ENCODE measurements at places on chromosomes 12 and 14.

GRCh38 chr14:32564596-32564995 is 235.5 kb downstream of the AKAP6 start:
- DNase-seq, result no peak

DNA sequence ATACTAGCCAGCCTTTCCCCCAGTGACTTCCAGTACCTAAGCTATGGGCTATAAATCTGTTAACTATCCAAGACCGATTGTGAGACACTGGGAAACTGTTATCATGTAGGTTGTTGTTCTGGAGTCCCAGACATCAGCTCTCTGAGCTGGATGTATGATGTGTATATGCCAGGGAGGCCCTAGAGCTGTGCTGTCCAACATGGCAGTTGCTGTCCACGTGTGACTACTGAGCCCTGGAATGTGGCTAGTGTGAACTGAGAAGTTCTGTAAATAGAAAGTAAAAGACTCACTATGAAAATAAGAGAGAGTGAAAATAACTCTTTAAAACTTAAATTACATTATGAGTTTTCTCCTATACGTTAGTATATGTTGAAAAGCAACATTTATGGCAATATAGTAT is 755.8 kb upstream of the FBXO33 start:
- no peak for DNase-seq

DNA sequence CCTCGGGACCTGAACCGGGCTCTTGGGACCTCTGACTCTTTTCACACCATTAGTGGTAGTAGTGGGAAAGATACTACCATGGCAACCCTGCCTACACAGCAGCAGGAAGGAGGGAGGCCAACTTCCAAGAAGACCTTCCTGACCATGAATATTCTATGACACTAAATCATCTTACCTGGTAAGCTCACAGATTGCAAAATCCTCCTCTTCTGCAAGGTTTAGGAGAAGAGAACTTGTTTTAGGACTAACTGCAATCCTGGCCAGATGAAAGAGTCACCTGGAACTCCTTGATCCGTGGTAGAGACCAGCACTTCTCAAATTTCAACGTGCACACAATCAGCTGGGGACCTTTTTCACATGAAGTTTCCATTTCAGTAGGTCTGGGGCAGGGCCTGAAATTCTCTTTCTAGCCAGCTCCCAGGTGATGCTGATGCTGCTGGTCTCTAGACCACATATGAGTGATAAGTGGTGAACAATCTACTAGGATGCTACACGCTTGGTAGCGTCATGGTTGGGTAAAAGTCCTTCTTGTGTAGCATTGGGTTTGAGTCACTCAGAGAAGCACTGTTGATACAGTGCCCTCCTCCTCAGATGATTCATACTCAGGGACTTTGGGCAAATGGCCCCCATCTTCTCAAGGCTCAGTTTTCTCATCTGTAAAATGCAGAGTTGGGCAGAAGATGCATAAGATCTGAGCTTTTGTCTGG is 35.6 kb upstream of the FICD start:
- DNase-seq, result no peak

- no peak for DNase-seq
Measured at GRCh38 chr14:101175731-101176534, 272.4 kb upstream of the RTL1 start.

- DNase-seq, result no peak
Measured at GRCh38 chr14:99816217-99816616, 23.0 kb downstream of the EML1 start.

DNA sequence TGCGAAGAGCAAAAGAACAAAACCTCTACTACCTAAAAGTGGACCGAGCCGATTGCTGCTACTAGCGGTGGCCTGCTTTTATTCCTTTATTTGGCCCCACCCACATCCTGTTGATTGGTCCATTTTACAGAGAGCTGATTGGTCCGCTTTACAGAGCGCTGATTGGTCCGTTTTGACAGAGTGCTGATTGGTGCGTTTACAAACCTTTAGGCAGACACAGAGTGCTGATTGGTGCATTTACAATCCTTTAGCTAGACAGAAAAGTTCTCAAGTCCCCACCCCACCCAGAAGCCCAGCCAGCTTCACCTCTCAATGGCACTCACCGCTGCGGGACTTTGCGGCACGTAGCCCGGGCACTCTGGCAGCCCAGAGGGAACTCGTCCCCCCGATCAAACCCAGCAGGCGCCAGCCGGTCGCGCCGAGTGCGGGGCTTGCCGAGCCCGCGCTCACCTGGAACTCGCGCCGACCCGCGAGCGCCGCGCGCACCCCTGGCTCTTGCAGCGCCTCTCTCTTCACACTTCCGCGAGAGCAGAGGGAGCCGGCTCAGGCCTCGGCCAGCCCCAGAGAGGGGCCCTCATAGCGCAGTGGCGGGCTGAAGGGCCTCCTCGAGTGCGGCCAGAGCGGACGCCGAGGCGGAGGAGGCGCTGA is 8.7 kb upstream of the FGD4 start:
- DNase-seq, result no peak

DNA sequence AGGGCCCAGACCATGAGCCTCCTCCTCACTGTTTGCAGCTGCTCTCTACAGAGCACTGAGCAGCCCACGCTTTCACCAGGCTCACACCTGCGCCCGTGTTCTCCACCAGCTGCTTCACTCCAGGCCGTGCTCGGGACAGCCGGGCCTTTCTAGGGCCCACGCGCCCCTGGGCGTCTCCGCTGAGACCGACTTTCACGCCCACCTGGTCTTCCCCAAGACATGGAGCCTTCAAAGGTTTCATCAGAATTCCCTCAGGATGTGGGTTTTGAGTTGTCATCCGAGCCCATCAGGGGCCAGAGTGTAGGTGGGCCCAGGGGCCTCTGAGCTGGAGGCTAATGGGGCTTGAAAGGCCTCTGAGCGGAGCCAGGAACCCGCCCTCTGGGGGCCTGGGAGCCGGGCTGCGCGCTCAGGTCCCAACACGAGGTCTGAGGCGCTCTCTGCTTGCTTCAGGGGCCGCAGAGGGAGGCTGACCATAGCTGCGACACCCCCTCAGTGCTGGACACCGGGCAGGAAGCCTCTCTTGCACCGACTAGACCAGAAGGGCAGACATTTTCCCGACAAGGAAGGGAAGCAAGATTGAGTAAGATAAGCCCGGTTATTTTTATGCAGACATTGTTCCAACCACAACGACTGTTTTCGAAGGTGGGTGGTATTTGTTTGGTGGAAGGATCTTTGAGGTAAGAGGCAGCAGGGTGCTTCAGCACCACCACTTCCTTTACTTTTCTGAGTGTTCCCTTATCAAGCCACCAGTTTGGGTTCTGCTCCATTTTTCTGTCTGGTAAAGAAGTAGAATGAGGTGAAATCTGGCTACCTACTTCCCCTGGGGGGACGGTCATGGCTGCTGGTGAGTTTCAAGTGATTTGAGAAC is 125.0 kb upstream of the FUT8 start:
- DNase-seq, result no peak

DNA sequence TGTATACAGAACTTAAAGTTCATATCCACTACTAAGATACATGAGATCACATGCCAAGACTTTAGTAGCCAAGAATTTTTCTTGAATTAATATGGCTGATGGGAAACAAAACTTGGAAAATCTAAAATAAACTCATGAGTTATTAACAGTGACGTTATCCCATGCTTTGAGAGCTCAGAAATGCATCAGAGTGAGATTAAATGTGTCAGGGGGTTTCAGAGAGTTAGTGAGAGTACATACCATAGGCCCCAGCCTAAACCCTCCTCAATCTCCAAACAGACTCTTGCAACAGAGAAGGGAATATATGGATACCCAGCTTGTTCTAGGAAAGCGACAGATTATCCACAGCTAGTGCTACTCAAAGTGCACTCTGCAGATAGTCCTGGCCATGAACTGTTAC is 19.3 kb downstream of the SLC35F4 start:
- DNase-seq, result no peak

- no peak for DNase-seq
Measured at GRCh38 chr12:111761099-111761498, 5.6 kb upstream of the ALDH2 start.

GRCh38 chr12:84508851-84509260 is 403.7 kb downstream of the SLC6A15 start:
- DNase-seq, result no peak

DNA sequence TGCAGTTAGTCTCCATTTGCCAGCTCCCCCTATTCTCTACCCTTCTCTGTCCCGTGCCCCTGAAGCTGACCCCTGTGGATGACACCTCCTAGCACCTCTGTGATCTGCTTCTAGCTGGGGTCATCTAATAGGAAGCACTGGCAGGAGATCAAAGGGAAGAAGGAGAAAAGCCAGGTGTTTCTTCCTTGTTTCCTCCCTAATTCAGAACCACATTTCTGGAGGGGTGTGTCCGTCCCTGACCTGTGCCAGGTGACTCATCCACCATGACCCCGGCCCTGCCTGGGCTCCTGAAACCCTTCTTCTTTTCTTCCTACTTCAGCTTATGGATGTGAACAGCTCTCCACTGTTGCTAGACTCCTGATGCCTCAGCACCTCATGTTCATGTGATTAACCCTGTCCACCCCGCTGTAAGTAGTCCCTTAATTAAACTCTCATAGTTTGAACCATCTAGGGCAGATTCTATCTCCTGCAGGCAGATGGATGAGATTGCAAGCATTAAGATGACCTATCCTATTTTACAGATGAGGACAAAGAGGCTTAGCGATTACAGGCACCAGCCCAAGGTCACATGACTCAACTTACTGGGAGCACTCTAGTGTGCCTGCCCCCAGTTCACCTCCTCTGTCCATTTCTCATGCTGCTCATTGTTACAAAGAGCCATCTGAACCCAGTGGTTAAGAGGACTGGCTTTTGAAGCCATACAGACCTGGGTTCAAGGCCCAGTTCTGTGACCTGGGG is 770.5 kb downstream of the MED13L start:
- no peak for DNase-seq

GRCh38 chr12:108668542-108668941 is 34.8 kb upstream of the SELPLG start:
- DNase-seq, result no peak

All from NCI-H2107 (cell line).